ENCODE measurements at places on chromosomes 3 and 15. TPM values are rescaled to one million over a fixed set of nuclear protein-coding genes. Genes with fewer than 3 reads are reported as not detected.

GRCh38 chr3:24201301-24201700 lies 256.2 kb downstream of the NR1D2 start:
- DNase-seq = peak; percentile 34

DNA sequence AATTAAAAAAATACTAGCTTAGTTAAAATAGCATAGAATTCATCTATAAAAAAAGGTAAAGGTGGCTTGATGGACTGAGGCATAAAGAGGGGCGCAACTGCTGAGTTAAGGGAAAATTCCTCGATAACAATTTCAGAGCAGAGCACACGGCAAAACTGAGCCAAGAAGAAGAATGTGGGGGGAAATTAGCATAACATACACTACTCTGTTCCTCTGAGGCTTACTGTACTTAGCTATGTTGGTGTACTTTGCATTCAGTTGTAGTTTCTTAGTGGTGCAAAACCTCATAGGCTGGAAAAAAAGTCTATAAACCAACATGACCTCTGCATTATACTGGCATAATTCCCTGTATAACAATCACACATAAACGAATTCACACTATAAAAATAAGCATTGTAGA lies 357.9 kb upstream of the LRRC3B start:
- no peak for DNase-seq

MYO5C gene
- 1.2 TPM for total RNA-seq

CEP19 gene
- 9.4 TPM for total RNA-seq

- no peak for DNase-seq
Measured at GRCh38 chr15:81026836-81027599, 26.3 kb downstream of the TLNRD1 start.

GRCh38 chr3:39254806-39255449 lies 24.9 kb downstream of the CX3CR1 start:
- peak; percentile 74 for DNase-seq

DNA sequence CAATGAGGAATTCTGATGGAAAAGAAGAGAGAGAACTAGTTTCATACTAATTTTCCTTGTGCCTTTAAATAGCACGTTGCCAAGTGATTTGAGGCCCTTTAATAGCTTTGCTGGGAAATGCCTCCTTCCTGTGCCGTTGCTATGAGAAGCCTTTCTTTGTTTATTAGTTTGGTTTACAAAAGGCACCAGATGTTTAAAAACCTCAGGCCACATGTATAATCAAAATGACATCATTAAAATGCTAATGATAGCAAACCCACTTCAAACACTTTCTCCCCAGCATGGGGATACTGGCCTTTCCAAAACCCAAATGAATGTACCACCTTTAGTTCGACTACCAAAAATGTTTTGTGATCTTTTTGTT lies 50.0 kb upstream of the TBC1D23 start:
- peak; percentile 93 for DNase-seq

Data from RPMI7951 (cell line).